Ascending aorta (tissue), 2 donors: ENCODE measurements at places on chromosomes 16 and 17.

DNA sequence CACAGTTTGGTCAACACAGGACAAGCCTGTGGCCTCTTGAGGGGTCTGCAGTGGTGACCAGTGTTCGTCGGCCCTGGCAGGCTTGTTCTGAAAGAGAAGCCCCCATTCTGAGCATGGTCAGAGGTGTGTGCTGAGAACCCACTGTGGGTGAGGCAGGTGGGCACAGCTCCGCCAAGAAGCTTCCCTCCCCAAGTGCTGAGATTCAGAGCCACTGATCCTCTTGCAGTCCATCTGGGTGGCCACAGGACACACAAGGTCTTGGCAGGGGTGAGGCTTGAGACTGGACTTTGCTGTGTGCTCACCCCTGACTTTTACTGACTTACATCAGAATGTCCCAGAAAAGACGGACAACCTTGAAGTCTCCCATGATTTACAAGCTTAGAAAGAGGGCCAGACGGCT lies 18.7 kb downstream of the MPRIP start:
- no peak overlapping the region for H3K27ac ChIP-seq
- peaks cover 7% of the 10 kb centered on the region for H3K36me3 ChIP-seq

DNA sequence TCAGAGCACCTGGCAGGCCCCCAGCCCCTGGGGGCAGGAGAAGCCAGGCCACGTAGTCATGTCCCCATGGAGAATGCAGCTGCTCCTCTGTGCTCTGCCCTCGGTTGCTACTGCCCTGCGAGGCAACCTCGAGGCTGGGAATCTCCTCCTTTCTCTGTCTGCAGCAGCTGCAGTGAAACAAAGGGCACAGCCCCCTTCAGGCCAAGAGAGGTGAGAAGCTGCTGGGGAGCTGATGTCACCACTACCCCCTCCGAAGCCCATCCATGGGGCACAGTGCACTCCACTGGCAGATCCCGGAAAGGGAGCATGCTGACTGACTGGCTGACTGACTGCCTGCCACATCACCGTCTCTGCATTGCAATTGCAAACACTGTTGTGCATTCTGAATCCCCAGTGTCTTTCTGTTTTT lies 103.7 kb downstream of the GRIN2A start:
- H3K4me1 ChIP-seq, result peaks cover 17% of the 10 kb centered on the region
- no peak overlapping the region for H3K27ac ChIP-seq
- H3K36me3 ChIP-seq, result no peaks in the 10 kb centered on the region
- H3K4me3 ChIP-seq, result no peak overlapping the region

GRCh38 chr17:13051915-13052314 lies 34.1 kb upstream of the ELAC2 start:
- no peaks in the 10 kb centered on the region for H3K4me1 ChIP-seq
- DNase-seq, result no peak
- no peak overlapping the region for H3K27ac ChIP-seq
- H3K4me3 ChIP-seq, result no peak overlapping the region
- H3K36me3 ChIP-seq, result no peaks in the 10 kb centered on the region

DNA sequence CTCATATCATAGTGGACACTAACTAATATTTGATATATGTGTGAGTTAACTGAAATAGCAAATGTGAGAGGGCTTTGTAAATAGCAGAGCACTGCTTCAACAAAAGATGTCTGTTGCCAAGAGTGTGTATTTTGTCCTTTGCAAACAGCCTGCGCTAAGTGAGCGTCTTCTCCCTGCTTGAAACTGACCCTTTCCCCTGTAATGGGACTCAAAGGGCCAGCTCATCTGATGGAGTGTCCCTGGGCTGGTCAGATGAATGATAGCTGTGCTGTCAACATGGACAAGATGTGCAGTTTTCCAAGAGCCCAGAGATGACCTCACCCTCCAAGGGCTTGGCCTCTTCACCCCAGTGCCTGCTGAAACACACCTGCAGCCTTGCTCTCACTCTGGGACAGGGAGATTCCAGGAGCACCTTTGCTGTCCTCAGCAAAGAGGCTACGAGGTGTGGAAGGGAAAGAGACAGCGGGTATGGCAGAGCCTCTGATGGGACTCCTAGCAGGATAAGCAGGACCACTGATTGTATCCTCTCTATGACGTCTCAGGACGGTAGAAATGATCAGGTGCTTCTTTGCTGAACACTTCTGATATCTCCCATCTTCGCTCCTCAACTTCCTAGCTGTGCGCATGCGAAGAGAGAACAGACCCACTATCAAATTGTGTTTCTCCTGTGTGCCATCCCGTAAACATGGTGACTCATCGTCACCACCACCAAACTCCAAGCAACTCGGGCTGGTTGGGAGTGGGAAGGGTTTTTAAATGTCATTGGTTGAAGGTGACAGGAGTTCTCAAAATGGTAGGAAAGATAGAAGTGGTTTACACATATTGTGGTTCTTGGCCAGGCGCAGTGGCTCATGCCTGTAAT lies 35.8 kb upstream of the TBX2 start:
- no peaks in the 10 kb centered on the region for H3K27me3 ChIP-seq
- H3K27ac ChIP-seq, result no peak overlapping the region
- no peak for DNase-seq
